CD4-positive, alpha-beta T cell (primary cell): ENCODE measurements at places on chromosomes 4 and X.

- no peaks in the 10 kb centered on the region for H3K4me1 ChIP-seq
- DNase-seq: no peak
- no peaks in the 10 kb centered on the region for H3K27me3 ChIP-seq
- H3K27ac ChIP-seq: no peak overlapping the region
- H3K4me3 ChIP-seq: no peak overlapping the region
- H3K36me3 ChIP-seq: no peaks in the 10 kb centered on the region
Measured at GRCh38 chrX:5474282-5474681, 754.4 kb downstream of the NLGN4X start.

DNA sequence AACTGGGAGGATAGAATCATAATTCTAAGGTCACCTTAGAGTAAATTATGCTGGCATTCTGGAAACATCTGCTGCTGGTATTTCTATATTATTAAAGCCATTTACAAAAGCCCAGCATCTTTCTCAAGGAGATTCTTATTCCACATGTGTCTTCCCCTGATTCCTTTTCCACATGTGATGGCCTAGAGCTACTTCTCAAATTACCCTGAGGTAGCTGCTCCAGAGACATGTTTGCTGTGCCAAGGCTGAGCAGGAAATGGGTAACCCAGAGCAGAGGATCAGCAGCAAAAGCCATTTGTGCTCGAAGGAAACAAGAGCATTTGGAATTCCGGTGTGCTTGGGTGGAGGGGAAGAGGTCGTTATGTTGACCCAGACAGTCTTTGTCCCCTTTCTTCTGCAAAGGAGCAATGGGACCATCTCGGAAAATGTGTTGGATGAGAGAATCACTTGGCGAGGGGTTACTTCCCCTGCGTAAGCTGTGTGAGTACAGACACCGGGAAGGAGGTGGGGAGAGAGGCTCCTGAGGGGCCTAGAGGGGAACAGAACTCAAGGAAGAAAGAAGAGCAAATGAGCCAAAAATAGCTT, 24.6 kb downstream of the TSC22D3 start:
- H3K27me3 ChIP-seq: no peaks in the 10 kb centered on the region
- DNase-seq: no peak
- H3K27ac ChIP-seq: no peak overlapping the region
- H3K36me3 ChIP-seq: no peaks in the 10 kb centered on the region

DNA sequence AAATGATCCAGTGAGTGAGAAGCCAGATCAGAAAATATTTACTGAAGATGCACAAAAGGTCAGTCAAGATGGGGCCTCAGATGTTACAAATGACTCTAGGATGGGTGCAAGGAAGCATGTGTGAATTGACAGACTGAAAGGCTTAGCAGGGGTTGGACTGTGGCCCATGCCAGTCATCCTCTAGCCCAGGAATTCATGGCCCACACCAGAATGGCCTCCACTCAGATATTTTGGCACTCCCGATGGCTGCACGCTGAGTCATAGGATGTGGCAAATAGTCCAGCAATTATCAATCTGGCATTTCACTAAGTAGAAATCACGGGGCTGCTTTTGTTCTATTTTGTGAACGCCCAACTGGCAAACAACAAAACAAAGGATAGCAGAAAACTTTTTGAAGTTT, 406.5 kb downstream of the IQCM start:
- DNase-seq: no peak
- no peaks in the 10 kb centered on the region for H3K36me3 ChIP-seq
- H3K27me3 ChIP-seq: no peaks in the 10 kb centered on the region
- H3K4me3 ChIP-seq: no peak overlapping the region

DNA sequence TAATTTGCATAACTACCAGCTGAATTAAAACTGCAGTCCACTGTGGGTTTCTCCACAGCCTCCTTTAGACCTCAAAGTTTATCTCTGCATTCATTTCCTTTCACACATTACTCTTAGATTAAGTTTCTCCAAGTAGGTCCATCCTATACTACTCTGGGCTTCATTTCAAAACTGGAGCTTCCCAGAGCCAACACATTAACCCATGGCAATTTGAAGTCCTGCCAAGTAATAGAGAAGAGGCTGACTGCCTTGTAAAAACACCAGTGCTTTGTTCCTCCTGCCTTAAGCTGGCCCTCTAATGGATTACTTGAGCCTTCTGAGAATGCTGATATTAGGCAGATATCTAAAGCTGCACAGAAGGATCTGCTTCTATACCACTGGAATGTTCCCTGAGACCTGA, 997.2 kb upstream of the SLIT2 start:
- no peak overlapping the region for H3K4me3 ChIP-seq
- H3K4me1 ChIP-seq: no peaks in the 10 kb centered on the region
- no peak for DNase-seq
- no peak overlapping the region for H3K27ac ChIP-seq

DNA sequence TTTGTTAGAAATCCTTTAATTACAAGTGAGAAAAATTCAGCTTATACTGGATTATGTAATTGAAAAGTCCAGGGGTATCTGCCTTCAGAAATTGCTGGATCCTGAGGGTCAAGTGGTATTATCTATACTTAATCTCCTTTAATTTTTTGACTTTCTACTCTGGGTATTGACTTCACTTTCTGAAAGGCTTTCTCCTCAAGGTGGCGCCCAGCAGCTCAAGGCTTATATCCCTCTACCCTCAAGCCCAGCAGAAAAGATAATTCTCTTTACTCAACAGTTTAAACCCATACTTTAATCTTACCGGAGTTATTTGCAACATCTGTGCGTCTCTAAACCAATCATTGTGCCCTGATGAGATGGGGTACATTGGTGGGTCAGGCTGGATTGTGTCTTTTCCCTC, 129.5 kb downstream of the LARP7 start:
- no peak overlapping the region for H3K27ac ChIP-seq
- DNase-seq: no peak
- no peaks in the 10 kb centered on the region for H3K4me1 ChIP-seq
- no peaks in the 10 kb centered on the region for H3K27me3 ChIP-seq
- H3K4me3 ChIP-seq: no peak overlapping the region
